ENCODE measurements at places on chromosomes 6 and 20. TPM values are rescaled to one million over a fixed set of nuclear protein-coding genes. Genes with fewer than 3 reads are reported as not detected.

DNA sequence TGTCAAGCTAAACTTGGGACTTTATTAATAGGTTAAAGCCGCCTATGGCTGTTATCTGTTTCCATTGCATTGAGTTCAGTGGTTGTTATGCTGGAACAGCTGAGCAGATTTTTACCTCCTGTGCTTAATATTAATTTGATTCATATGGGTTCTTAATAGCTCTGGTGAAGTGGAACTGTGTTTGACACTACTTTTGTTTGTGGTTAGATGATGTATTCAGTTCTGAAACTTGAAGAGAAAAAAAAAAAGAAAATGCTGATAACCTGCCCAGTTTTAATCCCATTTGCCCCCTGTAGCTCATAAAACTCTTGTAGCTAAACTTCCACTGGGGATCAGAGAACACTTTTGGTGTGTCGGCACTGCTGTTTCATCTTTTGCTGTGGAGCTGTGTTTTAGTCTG is 117.8 kb downstream of the ZDHHC14 start:
- ATAC-seq: no peak
- H3K36me3 ChIP-seq: no peaks in the 10 kb centered on the region
- H3K4me3 ChIP-seq: no peak overlapping the region
- H3K4me1 ChIP-seq: no peaks in the 10 kb centered on the region

DNA sequence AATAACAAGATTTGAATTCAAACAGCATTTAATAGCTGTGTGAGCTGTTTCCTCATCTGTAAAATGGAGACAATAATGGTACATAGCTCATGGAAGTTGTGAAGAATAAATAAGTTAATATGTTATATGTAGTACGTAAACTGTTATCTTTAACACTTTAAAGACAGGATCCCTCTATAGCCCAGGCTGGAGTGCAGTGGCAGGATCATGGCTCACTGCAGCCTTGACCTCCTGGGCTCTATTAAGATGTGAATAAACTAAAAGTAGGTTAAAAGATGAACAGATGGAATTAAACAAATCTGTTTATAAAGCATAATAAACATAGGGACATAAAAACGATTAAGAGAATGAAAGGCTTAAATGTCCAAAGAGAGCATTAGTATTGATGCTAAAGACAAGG is 3.0 kb downstream of the AMD1 start:
- H3K4me1 ChIP-seq: peaks cover 34% of the 10 kb centered on the region
- H3K27me3 ChIP-seq: no peaks in the 10 kb centered on the region
- no peaks in the 10 kb centered on the region for H3K36me3 ChIP-seq
- no peak for ATAC-seq

LYRM4 gene
- 27.9 TPM for total RNA-seq

OLIG3 gene
- not detected for total RNA-seq

DNA sequence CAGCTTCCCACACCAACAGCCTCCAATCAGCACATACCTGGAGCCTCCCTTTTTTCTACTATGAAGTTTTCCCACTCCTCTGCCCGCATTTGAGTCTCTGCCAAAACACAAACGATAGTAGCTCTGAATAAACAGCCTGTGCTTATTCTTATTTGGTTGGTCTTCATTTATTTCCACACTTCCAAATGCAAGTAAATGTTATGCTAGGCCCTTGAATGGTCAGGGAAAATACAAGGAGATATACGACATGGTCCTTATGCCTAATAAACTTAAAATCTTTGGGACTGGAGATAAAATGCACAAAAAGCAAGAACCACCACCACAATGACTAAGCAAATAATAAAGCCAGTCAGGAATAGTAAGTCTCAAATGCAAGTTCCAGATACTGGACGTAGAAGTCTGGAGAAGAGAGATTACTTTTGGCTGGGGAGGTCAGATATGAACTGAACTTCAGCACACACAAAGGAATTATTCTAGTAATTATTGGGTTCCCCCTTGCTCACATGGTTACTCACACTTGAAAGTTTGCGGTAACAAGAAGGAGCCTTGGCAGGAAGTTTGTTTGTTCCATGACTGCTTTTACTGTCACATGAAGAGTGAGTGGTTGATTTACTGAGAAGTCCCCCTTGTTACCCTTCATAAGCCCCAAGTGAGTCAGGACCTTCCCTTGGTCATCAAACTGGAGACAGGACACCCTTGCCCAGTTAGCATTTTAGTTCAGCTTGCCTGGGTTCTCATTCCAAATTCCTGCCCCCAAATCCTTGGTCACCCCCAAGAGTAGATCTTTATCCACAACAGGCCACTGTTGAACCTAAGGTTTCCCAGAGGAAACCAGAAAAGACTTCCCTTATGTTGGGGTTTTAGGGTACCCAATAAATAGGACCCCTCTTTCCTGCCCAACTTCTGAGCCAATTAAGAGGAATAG is 511.2 kb upstream of the JARID2 start:
- no peaks in the 10 kb centered on the region for H3K4me1 ChIP-seq
- H3K4me3 ChIP-seq: no peak overlapping the region
- ATAC-seq: no peak
- H3K27me3 ChIP-seq: no peaks in the 10 kb centered on the region
- no peak overlapping the region for H3K27ac ChIP-seq

- no peak overlapping the region for H3K4me3 ChIP-seq
- H3K27ac ChIP-seq: no peak overlapping the region
- ATAC-seq: no peak
- H3K4me1 ChIP-seq: no peaks in the 10 kb centered on the region
- H3K27me3 ChIP-seq: no peaks in the 10 kb centered on the region
Observed at GRCh38 chr6:19337101-19337500, 500.1 kb upstream of the ID4 start.

DNA sequence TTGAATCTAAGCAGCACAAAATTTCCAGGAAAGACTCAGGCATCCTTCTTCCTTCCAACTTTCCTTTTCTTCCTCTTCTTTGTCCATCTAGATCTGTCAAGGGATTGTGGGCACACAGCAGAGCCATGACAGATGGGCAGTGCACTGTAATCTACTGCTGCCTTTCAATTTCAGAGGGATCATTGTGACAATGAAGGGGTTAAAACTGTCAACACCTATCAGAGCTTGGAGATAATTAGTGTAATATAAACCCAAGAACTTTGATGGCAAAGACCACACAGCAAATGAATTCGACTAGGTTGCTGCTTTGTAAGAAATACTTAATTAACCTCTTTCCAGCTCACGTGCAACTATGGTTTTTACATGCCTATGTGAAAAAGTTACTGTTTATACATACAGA is 55.0 kb downstream of the SAMD5 start:
- no peak overlapping the region for H3K4me3 ChIP-seq
- H3K4me1 ChIP-seq: no peaks in the 10 kb centered on the region
- H3K27me3 ChIP-seq: no peaks in the 10 kb centered on the region
- H3K27ac ChIP-seq: no peak overlapping the region

GRCh38 chr6:444653-445275 is 53.2 kb downstream of the IRF4 start:
- no peaks in the 10 kb centered on the region for H3K36me3 ChIP-seq
- no peaks in the 10 kb centered on the region for H3K4me1 ChIP-seq
- ATAC-seq: no peak
- H3K4me3 ChIP-seq: no peak overlapping the region
- H3K27me3 ChIP-seq: peaks cover 60% of the 10 kb centered on the region

- ATAC-seq: no peak
- H3K27ac ChIP-seq: no peak overlapping the region
- no peaks in the 10 kb centered on the region for H3K36me3 ChIP-seq
- H3K27me3 ChIP-seq: no peaks in the 10 kb centered on the region
- no peaks in the 10 kb centered on the region for H3K4me1 ChIP-seq
Observed at GRCh38 chr20:32896521-32897280, 38.0 kb downstream of the EFCAB8 start.

DNA sequence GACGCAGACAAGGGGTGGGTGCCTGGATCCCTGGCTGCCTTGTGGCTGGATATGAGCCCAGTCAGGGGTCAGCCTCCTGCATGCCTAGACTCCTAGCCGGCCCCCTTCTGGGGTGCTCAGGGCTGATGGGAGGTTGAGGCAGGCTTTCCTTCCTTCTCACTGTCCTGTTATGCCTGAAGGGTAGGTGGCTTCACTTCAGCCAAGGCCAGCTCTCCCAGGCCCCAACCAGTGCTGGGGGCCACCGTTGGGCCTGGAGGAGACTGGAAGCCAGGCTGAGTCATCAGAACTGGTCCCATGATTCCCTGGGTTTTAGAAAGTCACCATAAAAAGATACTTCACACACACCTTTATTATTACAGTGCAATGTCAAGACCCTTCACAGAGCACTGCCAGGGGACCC is 2.9 kb upstream of the POU5F1 start:
- H3K4me3 ChIP-seq: no peak overlapping the region
- no peaks in the 10 kb centered on the region for H3K4me1 ChIP-seq
- no peaks in the 10 kb centered on the region for H3K36me3 ChIP-seq

Data from gastroesophageal sphincter (tissue), 4 donors.